Effector CD8-positive, alpha-beta T cell (primary cell): ENCODE measurements at places on chromosomes 1 and 21.

DNA sequence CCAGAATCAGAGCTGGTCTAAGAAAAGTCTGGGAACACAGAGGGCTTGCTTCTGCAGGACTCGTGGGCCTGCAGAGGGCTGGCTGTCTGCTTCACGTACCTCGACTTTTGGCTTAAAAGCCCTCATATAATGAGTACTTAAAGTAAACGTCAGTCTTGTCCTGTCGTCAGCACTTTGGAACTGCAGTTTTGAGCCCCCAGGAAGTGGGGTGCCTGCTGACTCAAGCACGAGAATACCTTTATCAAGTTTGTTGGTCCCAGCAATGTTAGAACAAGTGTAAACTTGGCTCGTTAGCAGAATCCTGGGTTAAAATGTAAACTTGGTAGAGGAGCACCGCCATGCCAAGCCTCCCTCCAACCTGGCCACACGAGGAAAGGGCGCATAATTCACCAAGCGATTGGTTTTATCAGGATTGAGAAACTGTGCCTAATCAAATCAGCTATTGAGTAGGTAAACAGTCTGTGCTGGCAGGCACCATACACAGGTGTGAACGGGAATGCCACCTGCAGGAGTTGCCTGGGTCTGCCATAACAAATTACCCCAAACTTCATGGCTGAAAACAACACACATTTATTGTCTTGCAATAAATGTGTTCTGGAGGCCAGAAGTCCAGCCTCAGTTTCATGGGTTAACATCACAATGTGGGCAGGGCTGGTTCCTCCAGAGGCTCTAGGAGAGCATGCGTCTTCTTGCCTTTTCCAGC lies 45.0 kb upstream of the FHAD1 start:
- no peak for DNase-seq

DNA sequence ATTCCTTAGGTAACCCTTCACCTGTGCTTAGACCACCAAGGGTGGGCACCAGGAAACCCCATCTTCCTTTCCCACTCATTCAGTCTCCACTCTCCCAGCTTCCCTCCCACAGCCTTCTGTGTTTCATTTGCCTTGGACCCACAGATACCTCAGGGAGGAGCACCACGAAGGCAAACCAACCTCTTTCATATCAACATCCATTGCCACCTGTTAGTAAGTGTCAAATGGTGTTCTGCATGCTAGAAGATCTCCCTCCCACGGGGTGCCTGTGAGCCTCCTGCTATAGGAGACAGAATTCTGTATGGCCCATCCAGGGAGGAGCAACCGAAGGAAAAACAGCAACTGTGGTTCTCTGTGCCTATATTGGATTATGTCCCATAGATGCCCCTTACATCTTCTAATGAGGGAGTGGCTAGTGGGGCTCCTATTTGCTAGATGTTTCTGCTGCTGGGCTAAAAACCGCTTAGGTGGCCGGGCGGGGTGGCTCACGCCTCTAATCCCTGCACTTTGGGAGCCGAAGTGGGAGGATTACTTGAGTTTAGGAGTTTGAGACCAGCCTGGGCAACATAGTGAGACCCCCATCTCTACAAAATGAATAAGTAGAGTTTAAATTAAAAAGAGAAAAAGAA lies 25.6 kb upstream of the SCCPDH start:
- DNase-seq = no peak

DNA sequence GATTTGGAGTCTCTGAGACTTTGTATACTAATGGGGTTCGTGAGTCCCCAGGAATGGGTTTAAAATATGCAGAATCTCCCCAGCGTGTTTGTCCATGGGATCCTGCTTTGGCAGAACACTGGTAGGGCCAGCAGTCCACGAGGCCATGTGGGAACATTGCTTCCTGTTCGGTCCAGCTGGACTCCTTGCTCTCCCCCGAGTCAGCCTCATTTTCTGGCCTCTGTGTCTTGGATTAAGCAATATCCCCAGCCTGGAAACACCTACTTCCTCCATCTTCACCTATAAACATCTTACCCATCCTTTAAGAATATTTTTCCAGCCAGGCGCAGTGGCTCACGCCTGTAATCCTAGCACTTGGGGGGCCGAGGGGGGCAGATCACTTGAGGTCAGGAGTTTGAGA lies 142.4 kb downstream of the NAV1 start:
- DNase-seq = no peak

DNA sequence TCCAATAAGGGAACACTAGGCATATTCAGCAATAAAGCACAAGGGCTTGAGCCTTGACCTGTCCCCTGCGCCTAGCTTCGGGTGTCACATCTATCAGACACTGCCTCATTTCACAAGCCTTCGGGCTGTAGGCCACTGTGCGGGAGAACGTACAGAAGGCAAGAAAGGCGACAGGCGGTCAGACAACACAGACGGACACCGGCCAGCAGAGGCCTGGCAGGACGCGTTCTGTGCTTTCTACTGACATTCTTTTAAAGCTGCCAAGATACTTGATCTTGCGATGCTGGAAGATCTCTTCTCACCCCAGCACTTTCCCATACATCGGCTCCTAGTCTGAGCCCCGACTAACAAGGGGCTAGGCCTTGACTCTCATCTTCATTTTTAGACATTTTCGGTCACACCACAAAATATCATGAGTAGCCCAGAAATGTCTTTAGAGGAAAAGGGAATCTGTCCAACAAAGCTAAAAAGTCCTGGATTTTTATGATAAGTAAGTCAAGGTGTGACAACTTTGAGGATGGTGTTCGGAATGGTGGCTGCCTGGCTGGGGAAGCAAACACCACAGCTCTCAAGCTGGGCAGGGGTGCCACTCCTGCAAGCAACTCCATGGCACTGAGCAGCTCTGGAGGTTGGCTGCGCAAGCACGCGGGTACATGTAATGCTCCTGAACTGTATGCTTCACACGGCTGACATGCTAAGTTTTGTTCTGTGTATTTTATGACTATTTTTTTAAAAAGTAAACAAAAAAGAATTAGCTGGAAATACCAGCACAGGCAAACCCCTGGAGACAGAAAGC lies 18.7 kb downstream of the RIPK4 start:
- DNase-seq = no peak

DNA sequence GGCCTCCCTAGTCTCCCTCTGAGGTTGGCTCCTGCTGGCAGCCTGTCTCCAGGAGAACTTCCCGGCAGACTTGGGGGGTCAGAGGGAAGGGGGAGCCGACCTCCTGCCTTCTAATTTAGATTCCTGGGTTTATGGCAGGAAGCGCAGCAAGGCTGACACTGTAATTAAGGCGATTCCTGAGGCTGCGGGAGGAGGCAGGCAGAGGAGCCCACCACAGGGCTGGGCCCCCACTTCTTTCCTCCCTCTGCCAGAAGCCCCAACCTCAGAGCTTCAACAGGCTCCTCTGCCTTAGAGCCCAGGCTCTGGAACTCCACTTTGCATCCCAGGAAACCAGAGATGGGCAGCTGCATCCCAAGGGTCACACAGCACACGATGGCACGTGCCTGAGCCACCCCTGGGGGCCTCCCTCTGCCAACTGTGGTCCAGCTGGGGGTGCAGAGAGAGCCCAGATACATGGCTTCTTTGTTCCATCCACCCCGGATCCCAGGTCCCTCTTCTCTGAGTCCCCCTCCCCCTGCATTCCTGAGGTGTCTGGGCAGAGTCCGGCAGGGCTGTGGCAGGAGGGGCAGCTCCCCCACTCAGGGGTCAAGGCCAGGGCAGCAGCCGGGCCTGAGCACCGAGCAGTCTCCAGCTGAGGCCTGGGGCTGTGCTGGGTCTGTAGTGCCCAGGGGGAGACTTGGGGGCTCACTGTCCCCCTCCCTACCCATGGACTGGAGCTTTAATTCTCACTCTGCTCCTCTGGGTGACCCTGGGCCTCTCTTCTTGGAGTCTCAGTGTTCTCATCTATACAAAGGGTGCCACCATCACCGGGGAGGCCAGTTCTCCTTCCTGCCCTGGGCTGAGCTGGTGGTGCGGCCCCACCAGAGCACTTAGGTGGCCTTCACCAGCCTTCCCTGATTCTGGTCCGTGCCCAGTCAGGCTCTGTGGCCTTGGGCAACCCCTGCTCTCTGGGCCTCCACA lies 39.4 kb upstream of the FAM131C start:
- no peak for DNase-seq

DNA sequence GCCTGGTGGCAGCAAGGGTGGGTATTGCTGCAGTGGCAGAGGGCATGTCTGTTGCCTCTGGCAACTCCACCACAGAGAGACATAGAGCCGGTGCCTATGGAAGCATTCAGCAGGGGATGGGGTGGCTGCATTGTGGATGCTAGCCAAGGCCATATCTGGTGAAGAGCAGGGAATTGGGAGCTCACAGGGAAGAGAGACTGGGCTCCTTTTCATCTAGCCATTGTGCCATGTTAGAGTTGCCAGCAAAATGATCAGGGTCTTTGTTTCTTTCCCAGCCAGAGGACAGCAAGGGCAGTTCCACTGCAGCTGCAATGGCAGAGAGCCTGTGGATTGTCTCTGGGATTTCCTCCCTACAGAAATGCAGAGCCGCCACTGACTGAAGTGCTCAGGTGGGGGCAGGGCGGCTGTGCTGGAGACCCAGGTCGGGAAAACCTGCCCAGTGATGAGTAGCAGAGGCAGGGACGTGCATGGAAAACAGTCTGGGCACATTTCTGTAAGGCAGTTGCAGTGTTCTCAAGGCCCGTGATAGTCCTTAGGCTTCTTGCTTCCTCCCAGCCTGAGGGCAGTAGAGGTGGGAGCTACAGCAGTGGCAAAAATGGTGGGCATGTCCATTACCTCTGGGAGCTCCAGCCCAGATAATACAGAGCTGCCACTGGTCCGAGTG lies 40.2 kb upstream of the CYP4X1 start:
- DNase-seq = no peak

DNA sequence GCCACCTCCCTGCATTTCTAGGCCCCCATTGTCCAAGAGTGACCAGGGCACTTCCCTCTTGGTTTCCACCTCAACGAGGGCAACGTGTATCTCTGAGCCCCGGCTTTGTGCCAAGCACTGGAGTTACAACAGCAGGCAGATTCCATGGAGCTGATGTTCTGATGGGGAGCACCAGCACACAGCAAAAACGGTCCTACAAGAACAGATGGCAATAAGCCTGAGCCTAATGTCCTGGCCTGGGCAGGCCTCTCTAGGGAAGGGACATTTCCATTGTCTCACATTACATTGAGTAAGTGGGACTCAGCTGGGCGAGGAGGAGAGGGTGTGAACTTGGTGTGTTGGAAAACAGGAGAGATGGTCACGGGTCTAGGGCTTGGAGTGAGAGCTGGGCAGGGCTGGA lies 27.2 kb upstream of the NPPB start:
- DNase-seq = no peak

DNA sequence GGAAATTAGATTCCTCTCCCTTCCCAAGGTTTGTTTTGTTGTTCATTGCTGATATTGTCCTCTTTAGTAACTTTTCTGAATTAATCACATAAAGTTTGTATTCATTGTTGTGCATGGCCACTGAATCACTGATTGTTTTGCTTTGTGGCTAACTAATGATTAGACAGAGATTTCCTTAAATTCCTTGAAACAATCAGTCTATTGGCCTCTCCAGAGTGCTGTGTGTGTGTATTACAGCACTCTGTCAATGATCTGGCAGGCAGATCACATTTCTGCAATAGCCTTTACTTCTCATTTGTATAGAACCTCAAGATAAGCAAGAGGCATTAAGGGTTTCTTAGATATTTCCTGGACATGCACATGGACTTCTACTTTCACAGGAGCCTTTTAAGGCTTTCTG lies 78.6 kb downstream of the DUSP10 start:
- no peak for DNase-seq
